ENCODE measurements at places on chromosomes 5 and 9.

DNA sequence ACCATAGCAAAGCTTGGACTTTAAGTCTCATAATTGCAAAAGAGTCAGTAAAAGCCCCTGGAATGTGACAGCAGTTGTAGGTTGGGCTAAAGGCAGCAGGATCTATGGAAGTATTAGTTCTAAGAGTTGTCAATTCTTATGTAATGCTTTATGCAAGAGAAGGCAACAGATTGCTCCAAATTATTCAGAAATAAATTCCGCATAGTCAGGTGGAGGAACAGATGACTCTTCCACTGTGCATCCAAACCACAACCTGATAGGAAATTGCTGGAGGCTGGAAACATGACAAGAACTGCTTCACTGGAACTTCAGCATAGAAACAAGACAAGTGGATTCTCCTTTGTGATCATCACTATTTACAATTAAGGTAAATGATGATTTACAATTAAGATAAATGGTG, 101.0 kb downstream of the STARD4 start:
- H3K4me3 ChIP-seq: no peak overlapping the region
- H3K27ac ChIP-seq: no peak overlapping the region
- DNase-seq: peak; percentile 10
- H3K4me1 ChIP-seq: no peaks in the 10 kb centered on the region
- H3K36me3 ChIP-seq: no peaks in the 10 kb centered on the region

GRCh38 chr5:169646856-169647255, 9.8 kb downstream of the DOCK2 start:
- DNase-seq: no peak
- peaks cover 5% of the 10 kb centered on the region for H3K4me1 ChIP-seq
- H3K27ac ChIP-seq: no peak overlapping the region

- H3K27me3 ChIP-seq: peaks cover 3% of the 10 kb centered on the region
- H3K36me3 ChIP-seq: no peaks in the 10 kb centered on the region
- no peak overlapping the region for H3K4me3 ChIP-seq
- H3K27ac ChIP-seq: no peak overlapping the region
- H3K4me1 ChIP-seq: peaks cover 9% of the 10 kb centered on the region
Measured at GRCh38 chr5:61919920-61920319, 386.1 kb upstream of the KIF2A start.

DNA sequence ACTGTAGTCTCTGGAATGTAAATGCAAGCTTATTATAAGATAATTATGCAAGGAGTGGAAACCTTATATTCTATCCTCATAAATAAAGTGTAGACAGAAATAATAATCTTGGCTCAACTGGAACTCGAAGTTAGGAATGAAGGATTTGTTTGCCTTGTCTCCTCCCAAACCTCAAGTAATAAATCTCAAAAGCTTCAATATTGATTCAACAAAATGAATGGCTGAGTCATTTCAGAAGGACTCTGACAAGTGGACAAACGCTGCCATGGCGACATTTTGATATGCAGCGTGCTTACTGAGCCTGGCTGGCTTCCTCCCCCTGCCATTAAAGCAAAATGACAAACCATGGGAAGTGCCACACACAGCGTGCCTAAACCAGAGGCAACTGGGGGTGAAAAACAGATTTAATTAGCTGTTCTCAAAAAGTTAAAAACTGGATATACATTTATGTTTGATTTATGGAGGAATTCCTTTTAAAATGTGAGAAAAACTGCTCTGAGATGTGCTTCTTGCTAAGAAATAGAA, 10.5 kb upstream of the ADGRV1 start:
- H3K36me3 ChIP-seq: no peaks in the 10 kb centered on the region
- peaks cover 31% of the 10 kb centered on the region for H3K27me3 ChIP-seq
- no peak overlapping the region for H3K27ac ChIP-seq
- H3K4me3 ChIP-seq: no peak overlapping the region
- no peak for DNase-seq

DNA sequence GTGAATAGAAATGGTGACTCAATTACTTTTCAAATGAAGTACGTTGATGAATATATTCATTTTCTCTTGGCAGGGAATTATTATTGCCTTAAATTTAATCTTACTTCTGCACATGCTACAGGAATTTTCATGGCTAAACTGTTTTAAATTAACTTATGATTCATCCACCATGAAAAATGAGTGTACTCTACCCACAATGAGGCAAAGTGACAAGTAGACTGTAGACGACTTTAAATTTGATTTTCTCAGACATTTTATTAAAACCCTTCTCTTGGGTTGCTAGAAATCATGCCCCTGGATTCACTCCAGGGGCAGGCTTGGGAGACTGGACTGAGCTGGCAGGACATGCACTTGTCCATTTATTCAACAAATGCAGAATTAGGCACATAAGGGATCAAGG, 23.5 kb upstream of the ERAP2 start:
- no peak overlapping the region for H3K4me3 ChIP-seq
- no peaks in the 10 kb centered on the region for H3K36me3 ChIP-seq
- no peak for DNase-seq
- H3K4me1 ChIP-seq: no peaks in the 10 kb centered on the region
- H3K27me3 ChIP-seq: no peaks in the 10 kb centered on the region

DNA sequence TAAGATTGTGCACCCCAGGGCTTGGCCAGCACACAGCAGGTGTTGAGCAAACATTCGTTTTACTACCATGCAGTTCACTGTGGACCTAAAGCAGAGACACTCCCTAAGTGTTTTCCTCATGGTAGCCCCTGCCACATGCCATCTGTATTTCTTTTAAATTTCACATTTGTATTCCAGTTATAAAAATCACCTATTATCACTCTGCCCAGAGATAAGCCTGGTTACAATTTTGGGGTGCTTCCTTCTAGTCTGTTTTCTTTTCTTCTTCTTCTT, 10.9 kb upstream of the FIBCD1 start:
- peaks cover 85% of the 10 kb centered on the region for H3K27me3 ChIP-seq
- DNase-seq: no peak
- H3K4me1 ChIP-seq: peaks cover 2% of the 10 kb centered on the region
- no peak overlapping the region for H3K4me3 ChIP-seq

GRCh38 chr5:165014439-165014838, 1509.0 kb downstream of the MAT2B start:
- DNase-seq: no peak
- H3K36me3 ChIP-seq: no peaks in the 10 kb centered on the region

DNA sequence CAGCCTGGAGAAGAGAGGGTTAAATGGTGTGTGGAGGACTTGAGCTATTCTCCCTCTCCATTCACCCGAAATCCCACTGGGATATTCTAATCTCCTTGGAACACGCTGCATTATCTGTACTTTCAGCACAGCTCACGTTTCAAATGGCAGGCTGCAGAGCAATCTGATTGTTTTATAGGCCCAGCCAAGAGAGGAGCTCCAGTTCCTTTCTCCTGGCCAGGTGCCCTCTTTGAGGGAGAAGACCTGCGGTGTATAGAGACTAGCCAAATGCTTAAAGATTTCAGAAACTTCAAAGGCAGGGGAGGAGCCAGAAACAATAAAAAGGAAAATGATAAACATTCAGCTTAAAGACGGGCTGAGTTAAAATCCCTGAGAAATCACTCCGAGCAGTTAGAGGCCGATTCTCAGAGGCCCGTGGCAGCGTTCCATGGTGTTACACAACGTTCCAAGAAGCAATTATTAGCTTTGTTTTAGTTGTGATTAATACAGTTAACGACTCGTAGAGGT, 564.0 kb upstream of the KLF4 start:
- H3K27ac ChIP-seq: no peak overlapping the region
- peaks cover 5% of the 10 kb centered on the region for H3K4me1 ChIP-seq
- H3K36me3 ChIP-seq: no peaks in the 10 kb centered on the region
- no peaks in the 10 kb centered on the region for H3K27me3 ChIP-seq

DNA sequence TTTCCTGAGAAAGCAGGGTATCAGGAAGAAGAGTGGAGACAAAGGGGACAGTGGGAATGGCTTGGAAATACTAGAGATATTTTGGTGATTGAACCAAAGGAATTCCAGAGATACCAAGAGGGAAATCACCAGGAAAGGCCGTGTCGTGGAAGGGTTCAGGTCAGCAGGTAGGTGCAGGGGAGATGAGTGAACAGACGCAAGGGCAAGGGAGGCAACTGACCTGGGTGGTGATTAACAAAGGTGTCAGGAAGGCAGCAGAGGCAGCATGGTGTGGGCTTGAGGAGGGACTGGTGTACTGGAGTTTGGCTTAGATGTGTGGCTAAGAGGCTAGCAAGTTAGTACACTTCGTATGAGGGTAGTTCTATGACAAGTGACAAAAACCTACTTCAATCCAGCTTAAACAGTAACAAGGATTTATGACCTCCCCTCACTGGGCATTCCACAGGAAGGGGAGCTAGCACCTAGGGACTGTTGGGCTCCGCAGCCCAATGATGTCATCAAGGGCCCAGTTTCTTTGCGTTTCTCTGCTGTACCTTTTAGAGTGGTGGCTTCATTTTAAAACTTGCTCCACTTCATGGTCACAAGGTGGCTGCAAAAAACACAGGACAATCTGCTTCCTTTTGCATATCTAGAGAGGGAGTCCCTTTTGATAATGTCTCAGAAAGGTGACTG, 37.0 kb downstream of the INIP start:
- H3K36me3 ChIP-seq: peaks cover 7% of the 10 kb centered on the region
- no peaks in the 10 kb centered on the region for H3K27me3 ChIP-seq
- no peak overlapping the region for H3K4me3 ChIP-seq
- H3K4me1 ChIP-seq: peaks cover 5% of the 10 kb centered on the region

DNA sequence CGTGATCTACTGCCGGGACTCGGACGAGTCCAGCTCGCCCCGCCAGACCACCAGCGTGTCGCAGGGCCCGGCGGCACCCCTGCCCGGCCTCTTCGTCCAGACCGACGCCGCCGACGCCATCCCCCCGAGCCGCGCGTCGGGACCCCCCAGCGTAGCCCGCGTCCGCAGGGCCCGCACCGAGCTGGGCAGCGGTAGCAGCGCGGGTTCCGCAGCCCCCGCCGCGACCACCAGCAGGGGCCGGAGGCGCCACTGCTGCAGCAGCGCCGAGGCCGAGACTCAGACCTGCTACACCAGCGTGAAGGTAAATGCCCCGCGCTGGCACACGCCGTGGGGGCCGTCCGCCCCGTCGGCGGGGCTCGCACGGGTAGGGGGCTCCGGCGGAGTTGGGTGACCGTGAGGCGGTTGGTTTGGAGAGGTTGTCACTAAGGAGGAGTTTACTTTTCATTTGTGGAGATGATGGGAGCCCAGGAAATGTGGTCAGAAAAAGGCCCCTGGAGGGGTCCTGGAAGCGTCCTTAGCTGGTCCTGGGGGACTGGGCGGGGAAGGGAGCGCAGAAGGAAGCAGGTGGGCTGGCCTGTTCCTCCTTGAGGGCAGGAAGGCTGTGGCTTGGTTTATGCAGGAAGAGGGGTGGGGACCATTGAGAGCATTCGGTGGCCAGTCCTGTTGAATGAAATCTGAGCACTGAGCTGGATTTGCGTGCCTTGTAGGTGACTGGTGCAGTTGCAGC, 647 bp downstream of the PDE8B start:
- H3K36me3 ChIP-seq: no peaks in the 10 kb centered on the region
- H3K4me3 ChIP-seq: peak overlapping the region; percentile 58
- DNase-seq: no peak
- H3K4me1 ChIP-seq: peaks cover 18% of the 10 kb centered on the region

- H3K27ac ChIP-seq: no peak overlapping the region
- H3K36me3 ChIP-seq: no peaks in the 10 kb centered on the region
- H3K27me3 ChIP-seq: peaks cover 11% of the 10 kb centered on the region
Measured at GRCh38 chr9:27714388-27714787, 141.1 kb upstream of the C9orf72 start.

- H3K36me3 ChIP-seq: peaks cover 31% of the 10 kb centered on the region
- H3K4me1 ChIP-seq: no peaks in the 10 kb centered on the region
- H3K4me3 ChIP-seq: no peak overlapping the region
- H3K27me3 ChIP-seq: no peaks in the 10 kb centered on the region
Measured at GRCh38 chr5:123367739-123368138, 55.5 kb downstream of the CEP120 start.

GRCh38 chr5:13704396-13704795, 240.1 kb downstream of the DNAH5 start:
- no peaks in the 10 kb centered on the region for H3K4me1 ChIP-seq
- no peak overlapping the region for H3K27ac ChIP-seq
- H3K36me3 ChIP-seq: no peaks in the 10 kb centered on the region
- no peak for DNase-seq
- no peak overlapping the region for H3K4me3 ChIP-seq

GRCh38 chr9:103809745-103810144, 284.4 kb upstream of the SMC2 start:
- no peak for DNase-seq
- no peak overlapping the region for H3K27ac ChIP-seq
- H3K27me3 ChIP-seq: no peaks in the 10 kb centered on the region
- no peaks in the 10 kb centered on the region for H3K4me1 ChIP-seq
- H3K4me3 ChIP-seq: no peak overlapping the region

DNA sequence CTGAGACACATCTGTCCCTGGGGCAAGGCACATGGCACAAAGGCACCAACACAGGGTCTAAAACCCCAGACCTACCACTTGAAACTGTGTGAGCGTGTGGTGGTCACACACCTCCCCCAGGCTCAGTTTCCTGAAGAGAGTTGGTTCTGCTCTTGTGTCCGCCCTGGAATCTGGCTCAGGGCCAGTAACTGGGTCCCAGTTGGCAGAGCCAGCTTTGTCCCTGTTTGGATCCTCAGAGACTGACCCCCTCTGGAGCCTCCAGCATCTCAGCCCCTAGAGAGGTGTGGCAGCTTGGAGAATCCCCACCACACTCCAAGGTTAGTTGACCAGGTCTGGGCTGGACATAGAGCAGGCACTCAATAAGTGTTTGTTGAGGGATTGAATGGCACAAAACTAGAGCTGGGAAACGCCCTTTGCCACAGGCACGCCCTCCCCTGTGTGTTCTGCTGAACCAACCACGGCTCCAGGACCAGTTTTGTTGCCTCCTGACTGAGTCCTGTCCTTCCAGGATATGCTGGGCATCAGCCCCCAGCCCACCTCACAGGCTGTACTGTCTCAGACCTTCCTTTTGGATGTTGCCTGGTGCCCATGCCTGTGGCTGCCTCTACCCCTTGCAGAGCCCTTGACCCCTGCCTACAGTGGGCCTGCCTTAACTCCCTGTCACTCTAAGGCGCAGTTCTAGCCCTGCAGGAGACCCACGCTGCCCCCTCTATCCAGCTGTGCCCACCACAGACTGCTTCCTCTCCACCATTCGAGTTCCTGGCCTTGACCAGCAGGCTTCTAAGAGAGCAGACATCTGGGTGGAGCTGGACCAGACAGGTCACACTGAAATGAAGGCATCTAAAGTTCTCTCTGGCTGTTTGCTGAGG, 3.8 kb upstream of the PDLIM4 start:
- no peak for DNase-seq
- no peak overlapping the region for H3K4me3 ChIP-seq
- no peak overlapping the region for H3K27ac ChIP-seq
- H3K4me1 ChIP-seq: peaks cover 15% of the 10 kb centered on the region
- no peaks in the 10 kb centered on the region for H3K27me3 ChIP-seq
- no peaks in the 10 kb centered on the region for H3K36me3 ChIP-seq

DNA sequence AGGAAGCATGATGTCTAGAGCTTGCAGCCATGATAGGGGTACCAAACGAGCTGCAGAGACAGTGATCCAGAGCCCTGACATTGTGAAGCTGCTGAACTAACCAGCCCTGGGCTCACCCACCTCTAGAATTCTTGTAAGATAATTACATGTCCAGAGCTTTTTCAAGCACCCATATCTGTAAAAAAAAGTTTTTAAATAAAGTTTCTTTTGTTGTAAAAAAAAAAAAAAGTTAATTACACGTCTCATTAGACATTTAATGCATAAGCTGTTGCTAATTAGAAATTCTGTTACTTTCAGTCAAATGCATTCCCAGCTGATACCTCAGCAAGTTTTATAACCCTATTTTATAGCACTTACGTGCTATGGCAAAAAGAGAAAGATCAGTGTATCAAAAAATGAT, 65.6 kb downstream of the C9orf85 start:
- H3K4me1 ChIP-seq: no peaks in the 10 kb centered on the region
- no peak overlapping the region for H3K27ac ChIP-seq
- H3K36me3 ChIP-seq: peaks cover 11% of the 10 kb centered on the region
- no peak for DNase-seq
- H3K4me3 ChIP-seq: no peak overlapping the region
- no peaks in the 10 kb centered on the region for H3K27me3 ChIP-seq
